HepG2 (cell line): ENCODE measurements at places on chromosomes 5 and 9. TPM values are rescaled to one million over a fixed set of nuclear protein-coding genes. Genes with fewer than 3 reads are reported as not detected.
A peak's percentile ranks its signal among the peaks of the same experiment; 100 is the strongest.

GRCh38 chr5:88877826-88878225 lies 5.2 kb downstream of the MEF2C start:
- H3K27me3 ChIP-seq: peaks cover 7% of the 10 kb centered on the region; the same call in 1 of the 3 replicates
- H3K36me3 ChIP-seq: no peaks in the 10 kb centered on the region
- H3K4me1 ChIP-seq: no peaks in the 10 kb centered on the region
- no peak for DNase-seq
- H3K4me3 ChIP-seq: no peak overlapping the region

DNA sequence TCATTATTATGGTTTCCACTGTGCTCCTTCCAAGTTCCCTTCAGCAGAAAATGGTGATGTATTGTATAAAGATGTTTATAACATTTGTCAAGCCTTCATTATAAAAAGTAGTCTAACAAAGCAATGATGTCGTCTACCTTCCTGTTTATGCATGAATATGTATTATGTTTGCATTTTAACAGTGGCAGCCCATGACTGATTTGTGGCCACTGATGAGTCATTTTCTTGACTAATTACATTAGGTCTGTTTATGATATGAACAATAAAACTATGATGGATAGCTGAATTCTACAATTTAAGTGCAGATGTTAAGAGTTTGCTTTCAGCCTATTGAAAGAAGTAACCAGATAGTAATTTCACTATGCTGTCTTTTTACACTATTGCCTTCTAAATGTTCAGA lies 75.4 kb upstream of the ADAMTS19 start:
- no peaks in the 10 kb centered on the region for H3K36me3 ChIP-seq
- no peaks in the 10 kb centered on the region for H3K27me3 ChIP-seq
- H3K4me1 ChIP-seq: no peaks in the 10 kb centered on the region

DNA sequence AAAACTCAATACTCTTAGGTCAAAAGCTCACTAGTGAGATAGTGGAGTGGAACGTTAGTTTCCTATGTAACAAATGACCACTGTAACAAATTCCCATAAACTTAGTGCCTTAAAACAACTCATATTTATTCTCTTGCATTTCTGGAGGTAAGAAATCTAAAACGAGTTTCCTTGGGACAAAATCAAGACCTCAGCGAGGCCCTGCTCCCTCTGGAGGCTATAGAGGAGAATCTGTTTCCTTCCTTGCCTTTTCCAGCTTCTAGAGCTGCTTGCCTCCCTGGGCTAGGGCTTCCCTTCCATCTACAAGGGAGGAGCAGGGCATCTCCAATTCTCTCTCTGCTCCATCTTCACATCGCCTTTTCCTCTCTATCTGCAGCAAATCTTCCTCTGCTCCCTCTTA lies 32.0 kb downstream of the SEMA5A start:
- no peaks in the 10 kb centered on the region for H3K4me1 ChIP-seq
- H3K27me3 ChIP-seq: no peaks in the 10 kb centered on the region; the same call in 2 of the 3 replicates
- no peak overlapping the region for H3K27ac ChIP-seq

DNA sequence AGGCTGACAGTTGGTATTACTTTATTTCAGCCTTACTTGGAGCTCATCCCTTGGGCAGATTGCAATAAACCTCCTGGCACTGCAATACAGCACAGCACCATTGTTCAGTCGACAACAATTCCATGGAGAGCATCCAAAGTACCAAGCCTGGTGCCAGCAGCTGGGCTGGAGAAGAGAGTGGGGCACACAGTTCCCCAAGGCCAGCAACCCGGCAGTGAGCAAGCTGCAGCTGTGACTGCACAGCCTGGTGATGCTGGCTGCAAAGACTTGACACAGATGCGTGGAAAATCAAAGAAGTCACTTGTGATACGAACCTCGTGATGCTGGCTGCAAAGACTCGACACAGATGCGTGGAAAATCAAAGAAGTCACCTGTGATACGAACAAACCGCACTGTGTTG lies 125.4 kb downstream of the ATPSCKMT start:
- no peak for DNase-seq
- H3K36me3 ChIP-seq: no peaks in the 10 kb centered on the region
- no peaks in the 10 kb centered on the region for H3K27me3 ChIP-seq
- H3K4me1 ChIP-seq: no peaks in the 10 kb centered on the region
- no peak overlapping the region for H3K27ac ChIP-seq
- no peak overlapping the region for H3K4me3 ChIP-seq

- no peaks in the 10 kb centered on the region for H3K4me1 ChIP-seq
- H3K4me3 ChIP-seq: no peak overlapping the region
- no peak for DNase-seq
- no peak overlapping the region for H3K27ac ChIP-seq
- H3K36me3 ChIP-seq: no peaks in the 10 kb centered on the region
Measured at GRCh38 chr9:126745574-126746411, 59.0 kb upstream of the ZBTB43 start.

Gene PCDHGA3
- not detected in 2 replicates for total RNA-seq

DNA sequence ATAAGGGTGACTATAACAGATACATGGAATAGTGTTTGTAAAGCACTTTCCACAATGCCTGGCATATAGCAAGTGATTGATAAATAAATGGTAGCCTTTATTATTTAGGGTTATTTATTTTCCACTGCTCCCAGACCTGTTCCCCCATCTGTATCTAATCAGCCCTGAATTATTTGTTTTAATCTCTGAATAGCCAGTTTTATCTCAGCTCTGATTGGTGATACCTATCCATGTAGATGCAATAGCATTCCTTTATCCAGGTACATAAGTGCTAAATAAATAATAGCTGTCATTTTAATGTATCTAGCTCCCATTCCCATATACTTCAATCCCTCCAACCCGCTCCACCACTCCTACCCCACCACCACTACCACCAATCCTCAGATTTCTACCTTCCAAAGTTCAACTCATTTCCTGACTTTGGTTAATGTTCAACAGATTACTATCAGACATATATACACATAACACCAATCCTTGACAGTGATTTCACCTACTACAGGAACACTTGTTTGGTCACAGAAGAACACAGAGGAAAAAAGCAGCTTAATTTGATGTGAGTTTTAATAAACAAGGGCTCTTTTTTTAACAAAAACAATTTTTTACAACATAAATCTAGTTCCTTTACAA lies 14.0 kb downstream of the PRKAA1 start:
- peak overlapping the region; percentile 50; the same call in 1 of the 2 replicates for H3K4me3 ChIP-seq
- peak; percentile 92 for DNase-seq
- peaks cover 93% of the 10 kb centered on the region for H3K4me1 ChIP-seq
- H3K27ac ChIP-seq: peak overlapping the region; percentile 73
- peaks cover 7% of the 10 kb centered on the region; the same call in 2 of the 3 replicates for H3K36me3 ChIP-seq

DNA sequence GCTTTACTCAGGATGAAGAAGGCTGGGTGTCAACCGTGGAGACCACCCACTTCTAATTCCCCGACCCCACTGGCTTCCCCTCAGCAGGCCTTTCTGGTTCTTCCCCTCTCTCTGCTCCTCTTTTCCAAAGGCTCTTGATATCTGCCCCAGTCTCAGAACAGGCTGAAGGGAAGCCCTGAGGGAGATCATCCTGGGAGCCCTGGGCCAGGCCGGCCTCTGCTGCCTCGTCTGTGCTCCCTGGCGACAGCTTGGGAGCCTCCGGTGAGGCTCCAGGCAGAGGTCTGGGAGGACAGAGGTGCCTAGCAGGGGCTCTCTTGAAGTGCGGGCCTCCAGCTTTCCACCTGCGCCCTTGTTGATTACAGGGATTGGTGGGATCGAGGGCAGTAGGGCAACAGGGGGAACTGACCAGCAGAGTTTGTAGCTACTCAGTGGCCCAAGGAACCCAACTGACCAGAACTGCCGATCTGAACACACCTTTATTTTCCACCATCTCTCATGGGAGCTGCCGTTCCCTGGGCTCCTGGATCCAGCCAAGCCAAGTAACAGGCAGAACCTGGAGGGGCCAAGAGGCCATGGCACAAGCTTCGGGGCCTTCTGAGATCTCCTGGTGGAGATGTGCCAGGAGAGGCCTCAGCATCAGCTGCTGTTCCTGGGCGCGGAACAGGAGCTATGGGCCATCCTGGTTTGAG lies 198.5 kb downstream of the CACNA1B start:
- H3K36me3 ChIP-seq: no peaks in the 10 kb centered on the region
- no peaks in the 10 kb centered on the region for H3K4me1 ChIP-seq
- no peak for DNase-seq
- peaks cover 80% of the 10 kb centered on the region; the same call in 2 of the 3 replicates for H3K27me3 ChIP-seq
- H3K27ac ChIP-seq: no peak overlapping the region

Gene GPX8
- total RNA-seq: 0.32 and 0.33 TPM in 2 replicates

Gene AMBP
- total RNA-seq: 612 and 1,510 TPM in 2 replicates
